ENCODE measurements at places on chromosomes 2 and 18.
A peak's percentile ranks its signal among the peaks of the same experiment; 100 is the strongest.

DNA sequence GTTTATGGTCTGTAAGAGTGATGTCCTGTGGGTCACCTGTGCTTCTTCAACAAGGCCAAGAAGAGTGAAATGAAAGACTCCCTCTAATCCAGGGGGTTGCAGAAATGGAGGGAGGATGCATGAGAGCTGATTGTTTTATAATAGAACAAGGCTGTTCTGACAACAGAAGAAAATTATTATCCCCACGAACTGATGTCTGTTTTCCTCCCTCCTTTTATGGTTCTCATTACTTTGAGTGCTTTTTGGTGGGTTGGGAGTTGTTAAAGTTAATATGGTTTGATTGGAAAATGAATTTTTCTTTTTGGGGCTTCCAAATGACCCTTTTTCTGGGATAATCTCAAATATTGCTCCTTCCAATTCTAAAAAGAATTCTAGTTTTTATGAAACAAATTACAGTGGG lies 33.6 kb downstream of the GATA6 start:
- H3K4me1 ChIP-seq: peaks cover 9% of the 10 kb centered on the region
- H3K36me3 ChIP-seq: peaks cover 13% of the 10 kb centered on the region
- DNase-seq: no peak
- H3K4me3 ChIP-seq: no peak overlapping the region

DNA sequence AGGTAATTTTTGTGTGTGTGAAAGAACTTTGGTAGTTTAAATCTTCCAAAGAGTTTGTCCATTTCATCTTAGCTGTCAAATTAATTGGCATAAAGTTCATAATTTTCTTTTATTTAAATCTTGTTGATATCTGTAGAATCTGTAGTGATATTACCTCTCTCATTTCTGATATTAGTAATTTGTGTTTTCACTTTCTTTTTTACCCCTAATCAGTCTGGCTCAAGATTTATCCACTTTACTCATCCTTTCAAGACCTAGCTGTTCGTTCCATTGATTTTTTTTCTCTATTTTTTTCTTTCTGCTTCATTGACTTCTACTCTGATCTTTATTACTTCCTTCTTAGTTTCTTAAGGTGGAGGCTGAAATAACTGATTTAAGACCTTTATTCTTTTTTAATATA lies 142.5 kb upstream of the OTX1 start:
- H3K4me3 ChIP-seq: no peak overlapping the region
- H3K27ac ChIP-seq: no peak overlapping the region

- H3K27ac ChIP-seq: no peak overlapping the region
- peak; percentile 55 for DNase-seq
- H3K4me3 ChIP-seq: no peak overlapping the region
- H3K27me3 ChIP-seq: no peaks in the 10 kb centered on the region
- no peaks in the 10 kb centered on the region for H3K36me3 ChIP-seq
- no peaks in the 10 kb centered on the region for H3K4me1 ChIP-seq
Observed at GRCh38 chr2:60442608-60443007, 110.8 kb downstream of the BCL11A start.

GRCh38 chr2:159089543-159089942 lies 121.1 kb downstream of the TANC1 start:
- DNase-seq: no peak
- H3K4me3 ChIP-seq: no peak overlapping the region
- H3K27me3 ChIP-seq: no peaks in the 10 kb centered on the region

DNA sequence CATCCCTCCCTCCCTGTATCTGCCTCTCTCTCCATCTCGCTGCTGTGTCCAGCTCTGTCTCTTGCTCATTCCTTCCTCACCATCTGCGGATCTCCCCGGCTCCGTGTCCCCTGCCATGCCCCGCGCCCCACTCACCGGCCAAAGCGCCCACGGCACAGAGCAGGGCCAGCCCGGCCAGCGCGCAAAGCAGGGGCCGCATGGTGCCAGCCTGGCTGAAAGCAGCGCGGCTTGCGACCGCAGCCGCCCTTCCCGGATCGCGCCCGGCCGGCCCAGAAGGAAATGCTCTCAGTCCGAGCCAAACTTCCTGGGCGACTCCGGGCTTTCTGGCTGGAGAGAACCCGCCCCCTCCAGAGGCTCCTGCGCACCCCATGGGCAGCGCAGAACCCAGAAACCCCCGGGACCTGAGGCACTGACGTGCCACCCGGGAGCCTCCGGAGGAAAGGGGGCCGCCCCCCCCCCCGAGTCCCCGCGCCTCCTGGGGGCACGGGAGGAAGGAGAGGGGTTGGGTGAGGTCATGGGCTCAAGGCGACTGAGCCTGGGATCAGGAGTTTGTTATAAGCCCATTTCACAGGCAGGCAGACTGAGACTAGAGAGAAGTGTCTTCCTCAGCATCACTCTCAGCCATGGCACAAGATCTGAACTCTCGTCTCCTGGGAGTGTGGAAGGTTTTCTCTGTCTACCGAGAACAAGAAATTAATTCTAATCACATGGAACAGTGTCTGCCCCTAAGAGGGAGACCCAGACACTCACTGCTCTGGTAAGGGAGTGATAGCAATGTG lies 45.2 kb upstream of the RAB6C start:
- H3K27me3 ChIP-seq: peaks cover 29% of the 10 kb centered on the region
- no peaks in the 10 kb centered on the region for H3K4me1 ChIP-seq
- no peaks in the 10 kb centered on the region for H3K36me3 ChIP-seq
- DNase-seq: no peak

DNA sequence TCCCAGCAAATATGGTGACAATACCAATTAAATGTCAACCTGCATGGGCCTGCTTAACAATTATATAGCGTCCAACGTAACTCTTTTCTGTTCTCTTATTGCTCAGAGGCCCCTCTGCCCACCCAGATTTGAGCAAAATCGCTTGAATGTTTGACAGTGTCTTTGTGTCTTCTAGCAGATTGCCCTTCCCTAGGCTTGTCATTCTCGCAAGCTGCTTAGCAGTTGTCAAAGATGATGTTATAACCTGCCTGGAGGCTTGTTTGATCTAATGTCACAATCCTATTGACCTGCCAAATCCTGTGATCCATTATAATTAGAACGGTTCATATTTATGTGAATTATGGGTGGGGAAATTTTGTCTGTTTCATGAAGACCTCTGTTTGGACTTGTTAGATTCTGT lies 108.8 kb downstream of the FARSB start:
- no peaks in the 10 kb centered on the region for H3K27me3 ChIP-seq
- peaks cover 9% of the 10 kb centered on the region for H3K4me1 ChIP-seq
- no peak for DNase-seq
- H3K4me3 ChIP-seq: no peak overlapping the region
- peaks cover 59% of the 10 kb centered on the region for H3K36me3 ChIP-seq

- no peaks in the 10 kb centered on the region for H3K36me3 ChIP-seq
- no peak overlapping the region for H3K4me3 ChIP-seq
- H3K27ac ChIP-seq: no peak overlapping the region
- no peaks in the 10 kb centered on the region for H3K4me1 ChIP-seq
Observed at GRCh38 chr2:34001557-34001956, 402.5 kb upstream of the FAM98A start.

GRCh38 chr2:215451012-215451756 lies 15.3 kb upstream of the FN1 start:
- no peak overlapping the region for H3K27ac ChIP-seq
- H3K36me3 ChIP-seq: peaks cover 6% of the 10 kb centered on the region
- peaks cover 24% of the 10 kb centered on the region for H3K4me1 ChIP-seq
- DNase-seq: no peak

- H3K27me3 ChIP-seq: no peaks in the 10 kb centered on the region
- H3K4me1 ChIP-seq: no peaks in the 10 kb centered on the region
- no peaks in the 10 kb centered on the region for H3K36me3 ChIP-seq
- no peak overlapping the region for H3K4me3 ChIP-seq
- DNase-seq: no peak
Observed at GRCh38 chr2:48567671-48568070, 37.7 kb downstream of the STON1 start.

DNA sequence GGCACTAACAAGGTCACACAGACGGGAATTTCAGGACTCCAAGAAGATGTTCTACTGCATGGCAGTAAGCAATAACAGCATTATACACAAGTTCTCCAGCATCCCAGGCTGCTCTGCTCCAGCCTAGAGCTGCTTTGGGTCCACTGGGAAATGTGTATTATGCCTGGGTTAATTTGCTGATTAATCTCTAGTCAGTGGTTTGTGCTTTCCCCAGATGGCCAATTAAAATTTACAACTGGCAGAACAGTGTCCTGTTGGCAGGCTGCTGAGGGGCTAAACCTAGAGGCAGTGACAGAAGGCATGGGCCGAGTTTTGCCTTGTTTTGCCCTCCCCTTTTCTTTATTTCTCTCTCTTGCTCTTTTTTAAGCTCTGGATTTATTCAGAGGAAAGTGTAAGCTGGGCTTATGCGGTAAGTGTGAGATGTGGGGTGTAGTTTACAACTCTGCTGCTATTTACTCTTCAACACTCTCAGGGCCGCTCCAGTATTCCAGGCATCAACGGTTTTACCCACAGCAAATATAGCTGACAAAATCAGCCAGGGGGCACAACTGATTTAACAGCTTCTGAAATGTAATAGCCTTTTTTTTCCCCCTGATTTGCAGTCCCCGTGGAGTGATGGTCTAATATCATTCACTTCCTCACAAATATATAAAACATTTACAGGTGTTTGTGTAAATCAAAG lies 348.0 kb downstream of the GPD2 start:
- no peak overlapping the region for H3K27ac ChIP-seq
- no peak overlapping the region for H3K4me3 ChIP-seq
- no peaks in the 10 kb centered on the region for H3K27me3 ChIP-seq
- H3K4me1 ChIP-seq: no peaks in the 10 kb centered on the region

DNA sequence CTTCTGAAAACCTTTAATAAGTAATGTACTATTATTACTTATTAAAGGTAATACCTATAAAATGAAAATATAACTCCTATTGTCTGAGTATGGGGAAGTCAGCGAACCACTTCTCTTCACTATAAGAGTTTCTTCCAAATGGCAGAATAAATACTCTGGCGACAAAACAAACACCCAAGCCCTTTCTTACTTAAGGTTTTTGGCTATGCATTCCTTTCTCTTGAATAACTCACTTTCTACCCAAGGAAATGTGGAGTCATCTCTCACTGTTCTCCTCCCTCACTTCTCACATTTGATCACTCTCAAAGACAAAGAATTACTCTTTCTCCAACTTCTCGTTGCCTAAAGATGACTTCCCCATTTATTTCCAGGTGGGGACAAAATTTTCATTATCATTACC lies 816.8 kb upstream of the CRIM1 start:
- H3K36me3 ChIP-seq: no peaks in the 10 kb centered on the region
- no peaks in the 10 kb centered on the region for H3K27me3 ChIP-seq
- no peaks in the 10 kb centered on the region for H3K4me1 ChIP-seq
- H3K27ac ChIP-seq: no peak overlapping the region

DNA sequence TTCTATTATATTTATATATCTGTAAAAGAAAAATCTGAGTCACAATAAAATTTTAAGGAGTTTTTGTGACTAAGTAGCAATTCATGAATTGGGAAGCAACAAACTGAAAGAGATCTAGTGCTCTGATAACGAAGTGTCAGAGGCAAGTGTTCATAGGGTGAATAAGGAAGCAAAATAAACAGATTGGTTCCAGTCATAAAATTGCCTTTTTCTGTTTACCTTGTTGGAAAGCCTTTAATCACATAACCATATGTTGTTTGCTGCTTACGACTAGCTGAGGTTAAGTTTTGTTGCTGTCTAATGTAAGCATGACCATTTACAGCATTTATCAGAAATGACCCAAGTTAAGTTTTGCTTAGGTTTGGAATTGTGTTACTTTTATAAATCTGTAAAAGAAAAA lies 358.9 kb downstream of the ARL6IP6 start:
- H3K27me3 ChIP-seq: no peaks in the 10 kb centered on the region
- DNase-seq: no peak
- H3K4me3 ChIP-seq: no peak overlapping the region
- H3K27ac ChIP-seq: no peak overlapping the region
- H3K4me1 ChIP-seq: no peaks in the 10 kb centered on the region

GRCh38 chr18:2979129-2979528 lies 33.8 kb downstream of the LPIN2 start:
- DNase-seq: peak; percentile 35
- no peaks in the 10 kb centered on the region for H3K27me3 ChIP-seq
- H3K4me3 ChIP-seq: no peak overlapping the region
- peaks cover 33% of the 10 kb centered on the region for H3K4me1 ChIP-seq

DNA sequence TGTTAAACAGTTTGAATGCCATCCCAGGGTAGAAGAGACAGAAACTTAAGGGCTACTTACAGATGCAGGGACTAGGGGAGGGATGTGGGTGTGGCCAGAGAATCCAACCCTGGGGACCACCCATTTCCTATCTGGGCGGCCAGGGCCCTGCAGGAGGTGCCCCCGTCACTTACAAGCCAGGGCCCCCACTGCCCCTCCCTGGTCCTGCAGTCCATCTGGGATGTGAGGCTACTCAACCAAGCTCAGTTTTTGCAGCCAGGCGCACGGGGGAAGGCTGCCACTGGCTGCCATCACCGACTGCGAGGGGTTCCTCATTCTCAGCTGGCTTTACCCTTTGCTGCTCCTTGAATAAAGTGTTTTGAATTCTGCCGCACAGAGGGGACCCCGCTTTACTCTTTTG lies 42.1 kb downstream of the RRM2 start:
- H3K4me1 ChIP-seq: peaks cover 13% of the 10 kb centered on the region
- H3K27me3 ChIP-seq: no peaks in the 10 kb centered on the region
- H3K36me3 ChIP-seq: no peaks in the 10 kb centered on the region
- no peak for DNase-seq
- H3K4me3 ChIP-seq: no peak overlapping the region

- H3K27ac ChIP-seq: no peak overlapping the region
- no peak for DNase-seq
- no peak overlapping the region for H3K4me3 ChIP-seq
- H3K27me3 ChIP-seq: no peaks in the 10 kb centered on the region
- no peaks in the 10 kb centered on the region for H3K4me1 ChIP-seq
- peaks cover 25% of the 10 kb centered on the region for H3K36me3 ChIP-seq
Observed at GRCh38 chr2:239132786-239133185, 268.0 kb downstream of the HDAC4 start.

GRCh38 chr2:172560721-172561120 lies 4.8 kb downstream of the PDK1 start:
- no peak for DNase-seq
- H3K4me3 ChIP-seq: no peak overlapping the region
- peaks cover 26% of the 10 kb centered on the region for H3K36me3 ChIP-seq
- H3K27ac ChIP-seq: no peak overlapping the region

DNA sequence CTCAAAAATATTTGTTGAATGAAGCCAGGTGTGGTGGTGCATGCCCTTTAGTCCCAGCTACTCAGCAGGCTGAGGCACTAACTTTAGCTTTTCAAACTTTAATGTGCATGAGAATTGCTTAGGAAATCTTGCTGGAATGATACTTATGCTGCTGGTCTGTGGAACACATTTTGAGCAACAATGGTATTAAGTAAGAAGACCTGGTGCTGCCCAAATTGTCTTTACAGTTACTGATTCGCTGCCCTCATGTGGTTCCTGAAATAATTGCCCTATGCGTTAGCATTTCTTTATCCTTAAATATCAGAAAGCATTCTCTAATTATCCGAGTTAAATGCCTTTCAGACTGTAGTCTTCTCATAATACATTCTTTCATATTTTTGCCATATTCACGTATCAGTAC lies 76.0 kb upstream of the SESTD1 start:
- no peak overlapping the region for H3K4me3 ChIP-seq
- peak; percentile 63 for DNase-seq
- H3K4me1 ChIP-seq: peaks cover 40% of the 10 kb centered on the region
- no peaks in the 10 kb centered on the region for H3K36me3 ChIP-seq

- peaks cover 17% of the 10 kb centered on the region for H3K4me1 ChIP-seq
- no peak overlapping the region for H3K4me3 ChIP-seq
- H3K27me3 ChIP-seq: no peaks in the 10 kb centered on the region
- no peak overlapping the region for H3K27ac ChIP-seq
Observed at GRCh38 chr2:159922563-159922962, 124.6 kb upstream of the CD302 start.
